ENCODE measurements at places on chromosomes 13 and 19.

DNA sequence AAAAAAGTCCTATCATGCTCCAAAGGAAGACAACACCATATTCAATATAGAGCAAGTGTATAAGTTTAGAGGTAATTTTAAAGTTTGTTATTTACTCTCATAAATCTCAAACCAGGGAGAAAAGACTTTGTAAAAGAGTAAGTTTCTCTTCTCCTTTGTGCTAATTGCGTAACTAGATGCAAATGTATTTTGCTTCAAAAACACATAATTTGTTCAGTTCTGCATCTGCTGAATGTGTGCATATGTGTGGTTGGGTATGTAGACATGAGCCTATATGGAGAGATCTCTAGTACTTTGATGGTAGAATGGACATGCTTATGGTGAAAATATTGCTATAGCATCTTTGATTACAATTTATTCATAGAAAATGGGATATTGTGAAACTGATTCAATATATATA, 17.8 kb upstream of the MIR17HG start:
- DNase-seq: peak; percentile 30

DNA sequence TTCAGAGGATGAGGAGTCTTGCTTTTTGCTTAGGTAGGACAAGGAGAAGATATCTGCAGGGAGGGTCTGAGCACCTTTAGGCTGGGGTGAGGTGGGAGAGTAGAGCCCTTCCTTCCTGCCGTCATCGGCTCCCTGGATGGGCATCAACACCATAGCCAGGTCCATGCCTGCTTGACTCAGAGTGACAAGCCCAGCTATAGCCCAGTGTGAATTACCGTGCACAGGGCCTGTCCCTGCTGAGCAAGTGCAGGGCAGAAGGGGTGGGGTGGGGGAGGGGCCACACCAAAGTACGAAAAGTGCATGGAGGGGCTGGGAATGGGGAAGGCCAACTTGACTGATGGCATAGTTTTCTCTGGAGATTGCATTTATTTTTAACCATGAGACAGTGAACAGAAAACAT, 30.3 kb upstream of the RNF113B start:
- DNase-seq: no peak

DNA sequence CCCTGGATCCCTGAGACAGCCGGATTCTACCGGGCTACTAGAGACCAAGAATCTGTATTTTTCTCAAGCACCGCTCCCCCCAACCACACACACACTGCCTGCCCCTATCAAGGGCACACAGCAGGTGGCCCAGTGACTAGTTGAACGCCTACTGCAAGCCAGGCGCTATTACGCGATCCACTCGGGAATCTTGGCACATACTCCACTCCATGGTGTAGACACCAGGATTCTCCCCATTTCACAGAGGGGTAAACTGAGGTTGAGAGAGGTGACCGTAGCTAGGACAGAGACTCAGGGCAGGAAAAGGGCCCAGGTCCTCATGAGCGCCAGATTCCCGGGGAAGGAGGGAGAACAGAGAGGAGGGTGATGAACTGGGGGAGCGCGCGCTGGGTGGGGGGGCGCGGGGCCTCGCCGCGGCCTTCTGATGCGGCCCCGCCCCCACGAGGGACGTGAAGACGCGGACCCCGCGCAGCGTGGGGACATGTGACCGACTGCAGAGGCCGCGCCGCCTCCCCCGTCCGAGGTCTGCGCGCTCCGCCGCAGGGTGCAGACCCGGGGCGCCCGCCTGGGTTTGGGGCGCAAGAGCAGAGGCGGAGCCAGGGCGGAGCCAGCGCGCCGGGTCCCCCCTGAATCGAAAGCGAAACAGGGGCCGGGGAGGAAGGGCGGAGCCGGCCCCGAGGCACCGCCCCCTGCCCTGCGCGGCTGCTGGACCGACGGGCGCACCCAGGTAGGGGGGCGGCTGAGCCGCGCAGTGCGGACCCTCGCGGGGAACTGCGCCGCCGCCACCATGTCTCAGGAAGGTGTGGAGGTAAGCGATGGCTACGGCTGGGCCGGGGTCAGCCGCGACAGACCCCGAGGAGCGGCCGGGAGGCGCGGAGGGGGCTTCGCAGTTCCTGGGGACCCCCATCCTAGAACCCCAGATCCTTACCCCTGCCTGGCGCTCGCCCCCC, at the start of gene SHFL:
Gene SHFL (plus strand): TSS at position 677 of the 950 bp plus-strand sequence. CDS start 111 bp downstream, at position 788.
- peak; percentile 84 for DNase-seq

GRCh38 chr13:37342205-37342604, 236.7 kb upstream of the CSNK1A1L start:
- DNase-seq: no peak

- peak; percentile 26 for DNase-seq
Observed at GRCh38 chr19:16836115-16837034, 7.2 kb downstream of the SIN3B start.

GRCh38 chr13:80436571-80437169, 95.7 kb upstream of the SPRY2 start:
- no peak for DNase-seq

GRCh38 chr13:37385248-37385647, 213.3 kb downstream of the POSTN start:
- no peak for DNase-seq

GRCh38 chr19:511101-511851, 4.0 kb downstream of the TPGS1 start:
- peak; percentile 96 for DNase-seq

DNA sequence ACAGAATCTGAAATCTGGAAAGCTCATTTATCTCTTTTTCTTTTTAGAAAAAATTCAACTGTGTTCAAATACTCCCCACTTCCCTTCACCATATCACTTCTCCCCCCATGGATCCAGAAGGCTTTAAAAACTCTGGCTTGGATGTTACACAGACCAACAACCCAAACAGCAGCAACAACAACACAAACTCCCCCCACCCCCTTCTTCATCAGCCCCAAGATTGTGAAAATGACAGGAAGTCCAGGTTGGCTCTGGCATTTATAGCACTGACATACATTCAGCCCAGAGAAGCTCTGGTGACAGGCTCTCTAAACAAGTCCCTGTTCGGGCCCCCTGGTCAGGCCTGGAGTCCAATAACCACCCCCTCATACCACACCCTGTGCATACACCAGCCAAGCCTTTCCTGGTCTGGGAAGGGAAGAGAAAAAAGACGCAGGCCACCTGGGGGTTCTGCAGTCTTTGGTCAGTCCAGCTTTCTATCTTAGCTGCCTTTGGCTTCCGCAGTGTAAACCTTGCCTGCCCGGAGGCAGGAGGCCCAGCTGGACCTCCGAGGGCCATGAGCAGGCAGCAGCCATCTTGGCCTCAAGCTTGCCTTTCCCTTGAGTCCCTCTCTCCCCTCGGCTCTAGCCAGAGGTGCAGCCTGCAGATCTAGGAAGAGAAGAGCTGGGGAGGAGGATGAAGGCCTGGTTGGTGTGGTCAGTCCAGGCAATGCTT, 6.8 kb downstream of the CDX2 start:
- no peak for DNase-seq

- DNase-seq: peak; percentile 24
Observed at GRCh38 chr13:29730253-29730652, 120.2 kb downstream of the UBL3 start.

DNA sequence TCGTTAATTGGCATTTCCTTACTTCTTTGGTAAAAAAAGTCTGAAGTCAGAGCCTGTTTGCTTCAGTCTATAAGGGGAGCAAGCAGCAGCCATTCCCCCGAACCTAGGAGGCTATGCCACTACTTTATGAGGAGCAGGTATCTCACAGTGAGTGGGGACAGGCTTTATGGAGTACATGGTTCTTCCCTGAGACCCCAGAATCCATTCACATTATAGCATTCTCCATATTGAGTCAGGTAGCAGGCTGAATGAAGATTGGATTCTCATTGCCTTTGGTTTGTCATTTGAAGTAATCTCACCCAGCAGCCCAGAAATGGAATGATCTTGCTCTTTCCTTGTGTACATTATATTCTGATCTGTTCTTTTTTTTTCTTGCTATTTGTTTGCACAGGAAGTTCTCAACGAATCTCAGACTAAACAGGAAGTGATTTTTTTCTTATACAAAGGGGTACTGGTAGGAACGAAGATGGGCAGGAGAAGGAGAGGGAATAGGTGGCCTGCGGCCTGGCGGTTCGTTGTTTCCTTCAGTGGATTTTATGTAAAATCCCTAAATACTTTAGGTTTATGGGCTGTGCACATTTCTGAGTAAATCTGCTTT, 74.4 kb downstream of the ARHGAP35 start:
- no peak for DNase-seq

DNA sequence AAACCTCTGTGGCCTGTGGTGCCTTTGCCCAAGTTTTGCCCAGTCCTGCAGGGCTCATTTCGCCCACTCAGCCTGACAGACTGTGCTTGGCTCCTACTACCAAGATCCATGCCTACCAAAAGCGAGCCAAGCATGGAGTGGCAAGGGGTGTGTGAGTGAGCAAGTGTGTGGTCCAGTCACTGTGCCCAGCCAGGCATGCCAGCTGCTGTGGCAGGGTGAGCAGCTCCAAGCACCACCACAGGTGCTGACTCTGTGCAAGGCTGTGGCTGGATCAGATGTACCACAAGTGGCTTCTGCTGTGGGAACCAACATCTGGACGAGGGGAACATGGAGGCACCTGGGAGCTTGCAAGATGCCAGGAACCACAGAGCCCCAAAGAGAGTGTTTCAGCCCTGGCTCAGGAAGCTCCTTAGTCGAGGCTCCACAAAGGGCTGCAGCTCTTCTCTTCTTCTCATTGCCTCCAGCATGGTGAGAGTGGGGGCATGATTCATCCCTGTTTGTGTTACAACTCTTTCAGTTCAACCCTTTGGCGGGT, 1564.2 kb upstream of the MIR17HG start:
- DNase-seq: no peak

GRCh38 chr19:3608750-3609322, 2.2 kb upstream of the TBXA2R start:
- no peak for DNase-seq

DNA sequence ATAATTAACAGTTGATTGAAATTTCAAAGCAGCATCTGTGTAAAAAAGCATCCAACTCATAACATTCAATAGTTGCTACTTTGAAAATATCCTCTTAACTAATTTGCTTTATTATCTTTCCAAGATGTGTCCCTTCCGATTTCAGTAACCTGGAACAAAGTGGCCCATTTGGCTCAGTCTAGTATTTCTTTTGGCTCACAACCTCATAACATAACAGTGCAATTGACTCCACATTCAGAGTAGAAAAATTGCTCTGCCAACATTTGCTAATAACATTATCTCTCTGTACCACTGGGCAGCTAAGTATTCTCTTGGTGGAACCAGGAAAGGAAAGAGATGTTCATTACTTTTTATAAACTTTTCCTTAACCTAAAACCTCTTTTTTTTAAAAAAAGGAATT, 571.1 kb upstream of the ARGLU1 start:
- no peak for DNase-seq

DNA sequence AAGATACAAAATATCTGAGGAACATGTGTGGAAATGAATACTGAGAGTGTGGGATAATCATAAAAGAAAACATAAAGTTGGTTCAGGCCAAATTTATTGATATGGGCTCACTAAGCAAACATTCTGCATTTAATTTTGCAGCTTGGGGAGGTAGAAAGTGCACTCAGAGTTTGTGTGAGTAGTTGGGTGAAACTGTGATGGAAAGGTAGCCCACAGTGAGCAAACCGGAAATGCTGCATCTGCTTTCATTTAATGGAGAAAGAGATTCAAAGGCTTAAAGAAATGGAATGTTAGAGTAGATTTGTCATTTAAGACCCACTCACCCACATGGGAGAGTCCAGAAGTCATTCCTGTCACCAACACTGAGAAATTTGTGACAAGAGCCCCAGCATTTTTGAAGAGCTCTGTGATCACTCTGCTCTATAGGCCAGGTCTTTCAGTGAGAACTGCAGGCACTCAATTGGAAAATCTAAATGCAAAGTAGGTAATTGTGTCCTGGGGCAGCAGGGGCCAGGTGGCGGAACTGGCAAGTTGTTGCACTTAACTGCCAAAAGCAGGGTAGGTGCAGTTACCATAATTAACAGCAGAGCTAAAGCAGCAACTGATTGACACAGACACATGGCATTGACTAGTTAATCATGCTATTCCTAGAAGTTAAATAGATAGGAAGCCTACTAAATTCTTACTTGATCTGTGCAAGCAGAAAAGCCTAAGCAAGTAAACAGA, 1228.3 kb upstream of the PCDH20 start:
- DNase-seq: peak; percentile 88

DNA sequence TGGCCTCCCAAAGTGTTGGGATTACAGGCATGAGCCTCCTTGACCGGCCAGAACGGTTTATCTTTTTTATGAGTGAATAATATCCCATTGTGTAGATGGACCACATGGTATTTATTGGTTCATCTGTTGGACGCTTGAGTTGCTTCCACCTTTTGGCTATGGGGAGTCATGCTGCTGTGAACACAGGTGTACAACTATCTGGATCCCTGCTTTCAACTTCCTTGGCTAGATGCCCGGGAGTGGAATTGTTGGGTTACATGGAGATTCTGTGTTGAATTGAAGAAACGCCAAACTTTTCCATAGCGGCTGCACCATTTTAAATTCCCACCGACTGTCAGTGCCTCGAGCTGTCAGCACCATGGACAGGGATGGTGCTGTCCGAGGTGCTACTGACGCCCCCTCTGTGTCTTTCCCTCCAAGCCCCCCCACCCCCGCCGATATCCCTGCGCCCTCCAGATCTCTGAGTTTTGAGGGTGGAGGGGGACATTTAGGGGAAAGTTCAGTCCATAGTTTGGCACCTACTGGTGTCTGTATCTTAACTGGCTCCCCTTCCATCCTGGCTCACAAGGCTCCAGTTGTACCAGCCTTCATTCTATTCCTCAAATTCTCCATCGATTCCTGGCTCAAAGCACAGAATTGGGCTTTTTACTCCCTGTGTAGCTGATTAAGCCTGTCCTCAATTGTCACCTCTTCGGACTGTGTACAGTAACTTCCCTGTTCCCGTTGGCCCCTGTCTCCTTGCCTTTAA, 27.3 kb downstream of the PNPLA6 start:
- DNase-seq: no peak

DNA sequence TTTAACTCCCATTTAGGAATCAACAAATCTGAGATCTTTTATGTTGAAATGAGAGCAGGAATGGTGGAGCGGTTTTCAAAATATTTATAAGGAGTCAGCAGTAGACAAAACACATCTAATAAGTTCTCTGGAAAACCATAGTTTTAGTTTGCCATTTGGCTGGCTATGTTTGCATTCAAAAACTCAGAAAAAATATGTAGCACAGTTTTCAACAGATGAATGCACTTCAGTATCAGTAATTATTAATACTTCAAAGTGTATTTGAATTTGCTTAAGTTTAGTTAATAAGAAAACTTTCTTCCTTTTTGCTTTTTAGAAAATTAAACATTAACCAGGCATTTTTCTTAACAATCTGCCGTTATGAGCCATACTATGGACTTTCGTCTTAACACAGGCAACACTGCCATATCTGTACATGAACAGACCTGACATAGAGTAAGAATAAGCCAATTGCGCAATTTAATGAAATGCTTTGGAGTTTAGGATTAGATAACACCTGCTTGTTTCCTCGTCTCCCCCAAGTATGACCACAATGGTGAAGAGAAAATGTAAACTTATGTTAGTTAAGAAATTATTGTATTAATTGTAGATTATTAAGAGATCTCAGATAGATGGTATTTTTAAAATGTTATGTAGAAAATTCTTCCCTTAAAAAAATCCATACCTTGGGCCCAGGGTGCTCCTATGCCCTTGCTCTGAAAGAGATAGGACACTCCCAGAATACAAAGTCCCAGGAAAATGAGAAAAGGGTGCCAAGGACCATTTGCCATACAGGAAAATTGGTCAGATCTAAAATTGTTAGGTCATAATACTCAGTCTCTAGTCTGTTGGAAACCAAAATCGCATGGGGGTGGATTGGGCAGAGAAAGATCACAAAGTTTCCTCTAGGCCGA, 552.3 kb upstream of the ARGLU1 start:
- DNase-seq: no peak

GRCh38 chr19:16041299-16041990, 34.9 kb upstream of the TPM4 start:
- DNase-seq: peak; percentile 67

Data from NAMALWA (cell line).